Upper lobe of left lung (tissue), 6 donors: ENCODE measurements at places on chromosomes 2 and 18. TPM values are rescaled to one million over a fixed set of nuclear protein-coding genes. Genes with fewer than 3 reads are reported as not detected.

SGO2 gene
- 4.2 TPM for total RNA-seq

COL4A4 gene
- total RNA-seq = 31.2 TPM

DNA sequence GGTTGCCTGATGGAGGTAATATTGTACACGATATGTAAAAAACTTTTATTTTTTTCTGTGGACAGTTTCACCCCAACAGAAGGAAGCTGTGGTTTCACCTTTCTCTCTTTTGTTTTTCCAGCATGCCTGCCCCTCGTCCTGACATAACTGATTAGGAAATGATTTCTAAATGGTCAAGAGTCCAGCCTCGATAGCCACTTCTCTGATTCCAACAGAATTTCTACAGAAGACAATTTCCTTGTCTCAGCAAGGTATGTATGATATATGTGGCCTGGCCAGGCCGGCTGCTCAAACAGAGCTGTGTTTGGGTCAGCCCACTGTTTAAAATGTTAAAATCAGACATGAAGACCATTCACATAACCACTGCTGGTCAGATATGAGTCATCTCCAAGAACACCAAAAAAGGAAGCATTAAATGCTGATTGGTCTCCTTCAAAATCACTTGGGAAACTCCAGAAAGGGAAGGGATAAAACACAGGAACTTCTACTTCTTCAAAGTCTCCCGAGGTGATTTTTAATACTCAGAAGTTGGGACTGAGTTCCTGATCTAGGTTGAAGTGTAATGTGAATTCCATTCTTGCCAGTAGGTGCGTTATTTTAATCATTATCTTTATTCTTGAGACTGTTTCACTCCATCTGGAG lies 22.3 kb downstream of the ATP8B1 start:
- H3K4me3 ChIP-seq = no peak overlapping the region
- DNase-seq = no peak
- H3K4me1 ChIP-seq = peaks cover 40% of the 10 kb centered on the region
- no peaks in the 10 kb centered on the region for H3K27me3 ChIP-seq
- H3K27ac ChIP-seq = peak overlapping the region; percentile 62

GRCh38 chr2:70633508-70633907 lies 79.9 kb upstream of the TGFA start:
- no peaks in the 10 kb centered on the region for H3K36me3 ChIP-seq
- no peaks in the 10 kb centered on the region for H3K4me1 ChIP-seq
- no peak overlapping the region for H3K4me3 ChIP-seq
- no peak for DNase-seq
